ENCODE measurements at places on chromosomes 16 and 17.
A peak's percentile ranks its signal among the peaks of the same experiment; 100 is the strongest.

DNA sequence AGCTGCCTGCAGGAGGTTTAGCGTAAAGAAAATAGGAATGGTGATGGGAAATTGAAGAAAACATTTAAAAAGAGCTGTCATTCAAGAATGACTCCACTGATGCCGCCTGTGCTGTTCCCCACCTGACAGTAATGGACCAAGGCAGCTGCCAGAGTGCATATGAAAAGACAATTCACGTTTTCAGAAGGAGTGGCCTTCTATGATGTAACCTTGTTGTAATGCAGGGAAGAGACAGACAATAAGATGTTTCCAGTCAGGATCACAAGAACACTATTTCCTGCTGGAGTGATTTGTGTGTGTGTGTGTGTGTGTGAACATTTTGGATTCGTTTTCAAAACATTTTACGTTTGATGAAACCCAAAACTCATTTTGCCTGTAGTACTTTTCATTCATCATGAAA lies 203.7 kb downstream of the LGALS9B start:
- DNase-seq, result no peak

DNA sequence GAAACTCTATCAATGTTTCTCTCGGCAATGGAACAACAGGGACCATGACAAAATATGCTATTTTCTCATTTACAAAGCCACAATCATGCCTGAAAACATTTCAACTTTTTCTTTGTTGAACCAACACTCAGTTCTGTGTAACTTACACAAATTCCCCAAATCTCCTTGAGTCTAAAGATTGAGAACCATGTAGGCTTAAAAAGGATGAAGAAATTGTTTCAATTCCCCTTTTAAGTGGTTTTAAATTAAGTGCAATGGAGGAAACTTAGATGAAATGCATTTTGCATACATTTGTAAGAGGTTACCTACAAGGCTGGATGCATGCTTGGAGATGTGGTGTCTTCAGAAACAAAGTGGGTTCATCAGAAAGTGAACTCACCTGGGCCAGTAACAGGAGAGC lies 566.4 kb upstream of the CDH11 start:
- no peak for DNase-seq

- no peak for DNase-seq
Observed at GRCh38 chr17:75684249-75684648, 17.1 kb downstream of the SAP30BP start.

DNA sequence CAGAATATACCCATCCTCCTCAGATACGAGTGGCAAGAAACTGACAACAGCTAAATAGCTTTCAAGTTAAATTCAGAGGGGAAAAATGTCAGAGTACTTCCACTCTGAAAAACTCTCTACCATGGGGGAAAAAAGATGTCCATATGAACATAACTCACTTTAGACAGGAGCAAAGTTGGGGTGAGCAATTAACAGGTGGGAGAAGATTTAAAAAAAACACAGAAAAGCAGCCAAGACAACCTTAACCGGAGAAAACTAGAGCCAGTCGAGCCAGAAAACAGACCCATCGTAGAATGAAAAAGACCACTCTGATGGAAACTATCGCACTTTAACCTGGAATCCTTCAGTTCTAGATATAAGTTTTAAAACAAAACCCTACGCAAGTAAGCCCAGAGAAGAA lies 833 bp downstream of the TERF2 start:
- no peak for DNase-seq

DNA sequence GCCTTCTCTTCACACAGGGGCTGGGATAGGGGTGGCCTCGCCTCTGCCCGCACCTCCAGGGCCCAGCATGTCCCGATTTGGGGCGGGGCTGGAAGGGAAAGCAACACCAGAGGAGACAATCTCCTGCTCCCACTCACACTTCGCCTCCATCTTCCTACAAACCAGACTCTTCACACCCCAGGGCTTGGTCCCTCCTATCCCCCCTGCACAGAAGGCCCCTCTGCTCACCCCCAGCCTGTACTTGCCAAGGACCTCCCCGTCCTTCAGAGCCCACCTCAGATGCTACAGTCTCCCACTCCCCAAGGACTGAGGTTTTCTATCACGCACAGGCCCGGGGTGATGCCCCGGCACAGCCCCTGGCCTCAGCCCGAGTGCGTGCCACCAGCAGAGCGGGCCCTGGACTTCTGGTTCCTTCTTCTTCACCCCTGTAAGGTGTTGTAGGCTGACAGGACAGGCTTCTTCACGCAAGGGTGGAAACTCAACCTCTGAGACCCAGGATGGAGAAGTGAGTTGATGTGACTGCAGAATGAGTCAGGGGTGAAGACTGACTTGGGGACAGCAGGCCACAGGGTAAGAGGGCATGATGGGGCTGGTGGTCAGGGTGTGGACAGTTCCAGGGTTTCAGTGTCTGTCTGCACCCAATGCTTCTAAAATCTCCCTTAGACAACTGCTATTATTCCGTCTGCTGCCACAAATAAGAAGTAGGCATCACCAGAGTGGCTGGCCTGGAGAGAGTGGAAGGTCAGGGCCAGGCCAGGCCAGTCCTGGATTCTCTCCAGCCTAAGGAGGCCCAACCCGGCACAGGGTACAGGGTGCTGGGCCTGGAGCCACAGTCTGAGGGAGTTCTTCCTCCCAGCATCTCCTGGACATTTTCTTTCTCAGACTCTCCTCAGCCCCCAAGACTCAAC lies 2.5 kb downstream of the ITGAE start:
- no peak for DNase-seq

- no peak for DNase-seq
Observed at GRCh38 chr16:83935005-83935857, 17.8 kb upstream of the OSGIN1 start.

- DNase-seq, result no peak
Observed at GRCh38 chr17:56602292-56603130, 9.0 kb downstream of the NOG start.

DNA sequence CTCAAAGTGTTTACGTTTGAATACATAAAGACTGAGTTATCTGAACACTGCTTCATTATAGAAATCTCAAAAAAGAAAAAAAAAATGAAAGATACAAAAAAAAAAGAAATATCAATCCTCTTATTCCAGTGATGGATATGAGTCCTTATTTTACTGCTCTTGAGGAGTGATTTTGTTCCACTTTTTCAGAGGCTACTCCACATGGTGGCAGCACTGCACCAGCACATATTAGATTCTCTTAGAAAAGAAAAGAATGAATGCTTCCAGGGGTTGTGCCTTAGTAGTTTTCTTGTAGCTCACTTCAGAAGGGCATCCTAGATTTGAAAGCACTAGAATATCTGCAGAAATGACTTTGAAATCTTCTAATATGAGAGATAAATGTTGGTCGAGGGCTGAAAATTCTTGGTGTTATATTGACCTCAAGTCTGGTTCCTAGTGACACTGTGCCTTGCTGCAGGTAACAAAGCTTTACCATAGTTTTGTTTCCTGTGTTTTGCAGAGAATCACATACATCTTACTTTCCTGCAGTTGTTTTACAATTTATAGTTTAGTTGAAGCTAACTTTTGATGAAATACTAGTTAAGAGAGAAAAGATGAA lies 25.9 kb downstream of the AP2B1 start:
- peak; percentile 41 for DNase-seq

DNA sequence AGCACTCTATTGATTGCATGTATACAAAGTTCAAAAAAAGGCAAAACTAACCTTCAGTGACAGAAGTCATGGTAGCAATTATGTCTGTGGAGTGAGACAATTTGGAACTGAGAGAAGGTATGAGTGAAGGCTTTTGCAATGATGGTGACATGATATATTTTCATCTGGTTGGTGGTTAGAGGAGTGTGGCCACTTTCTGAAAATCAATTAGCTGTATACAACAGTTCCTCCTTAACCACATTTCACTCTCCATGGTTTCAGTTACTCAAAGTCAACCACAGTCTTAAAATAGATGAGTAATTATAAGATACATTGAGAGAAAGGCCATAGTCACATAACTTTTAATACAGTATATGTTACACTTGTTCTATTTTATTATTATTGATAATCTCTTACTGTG lies 26.2 kb downstream of the ADAMTS18 start:
- DNase-seq, result no peak

GRCh38 chr17:72510351-72511016 lies 389.7 kb downstream of the SOX9 start:
- no peak for DNase-seq

DNA sequence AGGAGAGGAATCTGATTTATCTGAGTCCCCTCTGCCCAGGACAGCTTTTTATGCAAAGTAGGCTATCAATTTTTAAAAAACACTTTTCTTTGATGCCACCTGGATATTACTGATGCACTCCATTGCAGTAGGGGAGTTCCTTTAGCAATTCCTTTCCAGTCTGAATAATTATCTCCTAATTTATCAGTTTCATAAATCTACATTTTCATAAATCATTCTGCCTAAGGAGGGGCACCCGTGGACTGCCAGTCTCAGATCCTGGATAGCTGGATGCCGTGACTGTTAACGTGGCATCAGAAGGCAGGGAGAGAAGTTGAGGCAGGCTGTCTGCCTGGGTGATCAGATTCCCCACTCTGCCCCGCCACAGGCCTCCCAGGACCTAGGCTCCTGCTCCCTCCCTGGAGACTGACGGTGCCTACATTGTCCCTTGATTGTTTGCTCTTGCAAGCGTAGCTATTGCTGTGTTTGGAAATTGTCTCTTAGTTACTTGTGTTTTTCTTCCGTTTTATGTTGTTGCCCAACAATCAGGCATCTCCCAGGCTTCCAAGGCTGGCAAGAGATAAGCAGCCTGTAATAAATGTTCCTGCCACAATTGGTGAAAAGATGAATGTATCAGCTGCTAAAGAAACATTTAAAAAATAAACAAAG lies 75.2 kb downstream of the KATNIP start:
- no peak for DNase-seq

DNA sequence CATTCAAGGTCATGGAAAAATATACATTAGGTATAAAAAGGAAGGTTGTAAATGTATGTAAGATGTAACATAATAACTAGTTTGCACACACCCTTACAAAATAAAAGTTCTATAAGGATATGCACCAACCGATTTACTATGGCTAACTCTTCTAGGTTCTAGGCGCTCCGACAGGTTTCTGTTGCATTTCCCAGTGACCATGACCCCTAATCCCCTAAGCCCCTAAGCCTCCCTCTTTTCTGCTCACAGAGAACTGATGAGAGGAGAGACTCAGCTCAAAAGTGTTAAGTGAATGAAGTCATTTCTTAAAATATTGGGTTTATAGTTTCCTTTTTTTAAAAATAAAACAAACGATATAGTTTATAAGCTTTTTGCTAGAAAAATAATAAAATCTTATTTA lies 30.0 kb upstream of the HEATR6 start:
- DNase-seq, result no peak

DNA sequence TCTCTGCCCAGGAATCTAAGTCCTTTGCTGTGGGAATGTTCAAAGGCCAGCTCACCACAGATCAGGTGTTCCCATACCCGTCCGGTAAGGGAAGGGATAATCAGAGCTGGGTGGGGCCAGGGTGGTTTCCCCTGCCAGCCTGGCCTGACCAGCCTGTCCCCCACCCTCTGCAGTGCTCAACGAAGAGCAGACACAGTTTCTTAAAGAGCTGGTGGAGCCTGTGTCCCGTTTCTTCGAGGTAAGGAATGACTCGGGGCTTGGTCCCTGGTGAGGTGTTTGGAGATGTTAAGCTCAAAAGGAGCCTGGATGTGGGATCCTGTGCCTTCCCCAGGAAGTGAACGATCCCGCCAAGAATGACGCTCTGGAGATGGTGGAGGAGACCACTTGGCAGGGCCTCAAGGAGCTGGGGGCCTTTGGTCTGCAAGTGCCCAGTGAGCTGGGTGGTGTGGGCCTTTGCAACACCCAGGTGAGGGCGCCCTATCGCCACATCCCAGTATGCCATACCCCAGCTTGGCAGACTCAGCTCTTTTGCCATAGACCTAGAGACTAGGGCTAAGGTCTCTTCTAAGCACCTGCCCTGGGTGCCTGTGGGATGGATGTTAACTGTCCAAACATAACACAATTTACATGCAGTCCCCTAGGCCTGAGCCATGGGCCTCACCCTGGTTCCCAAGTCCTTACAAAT lies 997 bp downstream of the ACADVL start:
- peak; percentile 77 for DNase-seq

DNA sequence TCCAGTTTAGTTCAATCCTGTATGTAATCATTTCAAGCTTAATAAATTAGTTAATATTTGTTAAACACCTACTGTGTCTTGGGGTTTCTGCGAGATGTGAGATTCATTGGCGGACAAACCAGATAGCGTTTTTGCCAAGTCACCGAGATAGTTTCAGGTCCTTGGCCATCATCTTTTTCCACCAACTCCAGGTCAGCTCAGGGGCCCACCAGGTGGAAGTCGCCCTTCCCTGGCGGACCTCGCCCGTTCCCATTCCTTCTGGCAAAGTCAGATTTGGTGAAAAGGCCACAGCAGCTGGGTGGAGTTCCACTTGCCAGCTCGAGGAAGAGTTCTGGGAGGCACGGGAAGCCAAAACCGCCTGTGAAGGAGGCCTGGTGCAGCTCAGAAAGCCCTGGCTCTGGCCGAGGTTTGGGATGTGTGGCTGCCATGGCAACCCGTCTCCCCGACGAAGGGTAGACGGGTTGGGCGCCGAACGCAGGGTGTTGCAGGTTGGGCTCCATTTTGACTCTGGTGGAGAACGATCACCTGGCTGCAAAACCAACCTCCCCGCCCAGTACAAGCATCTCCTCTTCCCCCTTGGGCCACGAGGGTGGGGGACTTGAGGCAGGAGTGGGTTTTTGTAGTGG lies 39.5 kb downstream of the CMIP start:
- no peak for DNase-seq

GRCh38 chr16:14028202-14028601 lies 42.9 kb upstream of the MRTFB start:
- DNase-seq, result peak; percentile 79

- no peak for DNase-seq
Observed at GRCh38 chr16:26058326-26058725, 366.6 kb downstream of the HS3ST4 start.

DNA sequence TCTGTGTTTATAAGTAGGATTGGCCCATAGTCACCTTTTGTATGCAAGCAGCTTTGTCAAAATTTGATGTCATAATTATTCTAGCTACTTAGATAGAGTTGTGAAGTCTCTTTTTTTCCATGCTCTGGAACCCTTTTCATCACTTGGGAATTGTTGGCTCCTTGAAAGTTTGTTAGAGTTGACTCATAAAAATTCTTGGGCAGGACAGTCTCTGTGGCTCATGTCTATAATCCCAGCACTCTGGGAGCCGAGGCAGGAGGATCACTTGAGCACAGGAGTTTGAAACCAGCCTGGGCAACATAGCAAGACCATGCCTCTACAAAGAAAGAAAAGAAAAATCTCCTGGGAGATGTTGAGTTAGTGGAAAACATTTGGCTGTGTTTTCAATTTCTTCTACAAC lies 45.7 kb upstream of the MRC2 start:
- no peak for DNase-seq

- DNase-seq, result no peak
Observed at GRCh38 chr16:56119133-56119532, 72.2 kb upstream of the GNAO1 start.

DNA sequence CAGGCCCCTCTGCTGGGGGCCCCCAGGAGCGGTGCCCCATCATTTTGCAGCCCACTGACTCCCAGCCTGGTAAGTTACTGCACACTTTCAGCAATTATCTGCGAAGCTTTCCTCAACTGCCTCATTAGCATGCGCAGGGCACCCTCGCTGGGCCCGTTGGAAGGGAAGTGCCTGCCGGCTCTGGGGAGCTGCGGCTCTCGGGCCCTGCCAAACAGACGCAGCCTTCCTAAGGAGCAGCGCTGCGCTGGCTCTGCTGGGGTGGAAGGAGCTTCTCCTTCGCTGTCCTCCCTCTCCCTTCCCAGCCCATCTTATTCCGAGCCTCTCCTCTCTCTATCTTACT lies 71.0 kb downstream of the RBBP6 start:
- no peak for DNase-seq

GRCh38 chr16:14562691-14563491 lies 67.2 kb downstream of the PARN start:
- no peak for DNase-seq
